ENCODE measurements at places on chromosomes 5 and 9.

- no peak for DNase-seq
Measured at GRCh38 chr9:71962328-71962727, 50.9 kb downstream of the C9orf85 start.

DNA sequence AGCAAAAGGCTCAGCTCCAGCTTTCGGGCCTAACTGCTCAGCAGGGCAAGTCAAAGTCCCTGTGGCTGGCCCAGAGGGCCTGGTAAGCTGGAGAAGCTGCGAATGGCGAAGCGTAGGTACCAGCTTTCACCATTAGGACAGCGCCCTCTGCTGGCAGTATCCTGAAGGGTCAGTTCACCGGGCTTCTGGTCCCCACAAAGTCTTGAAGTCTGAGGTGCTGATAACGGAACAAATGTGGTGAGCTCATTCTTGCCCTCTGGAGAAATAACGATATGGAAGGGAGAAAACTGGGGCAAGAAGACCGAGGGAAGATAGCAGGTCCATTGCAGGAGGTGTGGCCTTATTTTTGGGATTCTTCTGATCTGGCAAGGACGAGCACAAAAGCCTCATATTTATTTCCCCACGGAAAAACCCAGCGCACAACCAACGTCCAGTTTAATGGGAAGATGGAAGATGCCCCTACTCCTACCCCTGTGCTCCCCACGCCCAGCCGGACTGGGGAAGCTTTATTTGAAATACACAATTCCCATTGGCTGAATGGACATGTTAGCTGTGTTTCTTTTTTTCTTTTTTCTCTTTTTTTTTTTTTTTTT lies 7.2 kb downstream of the SOWAHA start:
- DNase-seq: peak; percentile 90

- no peak for DNase-seq
Measured at GRCh38 chr5:88116396-88116795, 152.2 kb downstream of the TMEM161B start.

DNA sequence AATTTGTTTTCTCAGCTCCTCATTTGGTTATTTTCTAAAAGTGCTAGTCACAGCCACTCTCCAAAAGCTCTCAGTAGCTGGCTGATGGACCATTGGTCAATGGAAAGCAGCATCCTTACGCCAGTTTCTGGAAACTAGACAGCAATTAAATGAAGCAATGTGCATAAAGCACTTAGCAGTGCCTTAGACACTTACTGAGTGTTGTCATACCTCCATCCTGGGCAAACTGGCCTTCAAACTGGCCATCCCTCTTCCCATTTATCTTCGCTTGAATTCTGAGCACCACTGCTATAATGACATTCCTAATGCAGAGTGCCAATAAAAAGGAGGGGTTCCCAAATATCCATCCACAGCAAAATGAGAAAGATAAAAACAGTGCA lies 209.2 kb downstream of the ENC1 start:
- DNase-seq: no peak

DNA sequence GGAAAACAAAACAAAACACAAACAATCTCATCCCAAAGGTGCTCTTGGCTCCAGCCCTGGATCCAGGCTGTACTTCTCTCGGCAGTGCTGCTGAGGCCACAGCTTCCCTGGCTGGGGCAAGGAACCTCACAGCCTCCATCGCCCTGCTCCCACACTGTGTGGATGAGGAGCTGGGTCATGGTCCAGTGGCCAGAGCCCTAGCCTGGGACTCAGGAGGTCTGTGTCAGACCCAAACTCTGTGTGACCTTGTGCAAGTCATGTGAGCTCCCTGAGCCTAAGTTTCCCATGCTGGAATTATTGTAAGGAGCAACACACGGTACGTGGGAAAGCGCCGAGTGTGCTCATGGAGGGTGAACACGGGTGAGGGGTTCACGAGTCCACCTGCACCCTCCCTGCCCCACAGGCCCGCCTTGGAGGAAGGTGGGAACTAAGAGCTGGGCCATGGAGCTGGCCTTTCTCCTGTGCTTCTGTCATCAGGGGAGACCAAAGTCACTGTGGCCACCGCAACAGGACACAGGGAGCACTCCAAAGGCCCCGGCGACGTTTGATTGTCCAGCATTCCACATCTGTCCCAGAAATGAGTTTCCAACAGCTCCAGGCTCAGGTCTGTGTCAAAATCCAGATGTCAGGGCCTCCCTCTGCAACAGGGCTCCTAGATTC lies 26.2 kb upstream of the SMU1 start:
- no peak for DNase-seq

- DNase-seq: no peak
Measured at GRCh38 chr9:108637340-108637739, 218.4 kb downstream of the ACTL7B start.

DNA sequence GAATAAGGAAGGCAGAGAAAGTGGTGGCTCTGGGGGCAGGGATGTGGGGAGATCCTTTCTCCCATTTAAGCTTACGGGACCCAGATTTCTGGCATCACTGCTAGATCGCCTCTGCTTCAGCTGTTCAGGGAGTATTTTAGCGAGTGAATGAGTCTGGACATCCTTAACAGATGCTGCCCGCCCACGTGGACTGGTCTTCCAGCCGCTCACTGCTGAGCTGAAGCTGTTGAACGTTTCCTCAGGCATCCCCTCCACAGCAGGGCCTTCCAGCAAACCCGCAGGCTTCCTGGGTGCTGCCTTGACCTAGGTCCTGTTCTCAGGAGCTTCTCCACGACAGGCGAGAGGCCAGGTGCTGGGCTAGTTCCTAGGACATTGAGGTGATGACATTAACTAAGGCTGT lies 144.4 kb upstream of the EFNA5 start:
- no peak for DNase-seq

- no peak for DNase-seq
Measured at GRCh38 chr9:28821240-28821639, 1248.0 kb upstream of the C9orf72 start.

- no peak for DNase-seq
Measured at GRCh38 chr5:113283558-113283957, 151.2 kb downstream of the TSSK1B start.

DNA sequence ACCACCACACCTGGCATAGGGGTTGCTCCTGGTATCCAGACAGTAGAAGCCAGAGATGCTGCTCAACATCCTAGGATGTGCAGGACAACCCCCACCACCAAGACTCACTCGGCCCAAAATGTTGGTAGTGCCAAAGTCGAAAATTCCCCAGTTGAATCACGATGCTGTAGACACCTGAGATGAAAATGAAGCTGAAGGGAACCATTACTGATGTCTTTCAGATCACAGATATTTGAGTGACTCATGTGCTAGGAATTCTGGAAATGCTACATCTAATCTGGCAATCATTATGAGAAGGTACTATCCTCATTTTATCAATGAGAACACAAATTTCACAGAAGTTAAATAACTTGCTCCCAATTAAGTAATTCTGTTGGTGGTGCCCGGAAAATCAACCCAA lies 21.0 kb upstream of the UBE2QL1 start:
- DNase-seq: no peak

- no peak for DNase-seq
Measured at GRCh38 chr5:74995926-74996325, 56.4 kb downstream of the GCNT4 start.

DNA sequence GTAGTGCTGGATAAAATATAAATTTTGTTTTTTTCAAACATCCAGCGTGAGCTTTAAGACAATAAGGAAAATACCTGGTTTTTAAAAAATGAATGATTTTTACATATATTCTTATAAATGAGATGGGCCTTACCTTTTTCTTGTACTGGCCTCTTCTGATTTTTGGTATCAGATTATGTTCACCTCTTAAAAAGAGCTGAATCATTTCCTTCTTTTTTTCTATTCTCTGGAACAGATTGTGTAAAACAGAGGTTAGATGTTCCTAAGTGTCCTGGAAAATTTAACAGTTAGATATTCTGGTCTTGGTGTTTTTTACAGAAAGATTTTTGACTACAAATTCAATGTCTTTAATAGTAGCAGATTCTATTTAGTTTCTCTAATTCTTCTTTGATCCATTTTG lies 74.6 kb downstream of the NDUFAF2 start:
- no peak for DNase-seq

- DNase-seq: no peak
Measured at GRCh38 chr9:31336841-31337240, 1047.6 kb upstream of the ACO1 start.

GRCh38 chr5:172910828-172911627 lies 48.2 kb upstream of the RPL26L1 start:
- peak; percentile 92 for DNase-seq

- DNase-seq: peak; percentile 20
Measured at GRCh38 chr9:97480749-97481148, 20.7 kb upstream of the TMOD1 start.

- no peak for DNase-seq
Measured at GRCh38 chr9:35829764-35830096, 702 bp downstream of the TMEM8B start.

DNA sequence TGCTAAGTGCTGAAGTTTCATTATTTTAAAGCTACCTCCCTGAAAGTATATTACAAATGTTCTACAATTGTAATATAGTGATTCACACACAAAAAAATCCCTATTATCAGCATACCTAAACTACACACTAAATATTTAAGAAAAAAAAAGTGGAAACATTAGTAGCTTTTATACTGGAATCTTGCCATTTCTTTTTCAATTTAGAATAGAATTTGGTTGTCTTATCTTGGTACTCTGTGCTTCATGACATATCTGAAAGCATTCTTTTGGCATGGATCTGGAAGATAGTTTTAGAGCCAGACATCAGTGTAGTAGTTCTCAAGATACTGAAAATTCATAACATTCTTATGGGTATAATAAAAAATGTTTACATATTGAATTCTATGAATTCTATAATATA lies 35.0 kb downstream of the SLC1A3 start:
- no peak for DNase-seq

DNA sequence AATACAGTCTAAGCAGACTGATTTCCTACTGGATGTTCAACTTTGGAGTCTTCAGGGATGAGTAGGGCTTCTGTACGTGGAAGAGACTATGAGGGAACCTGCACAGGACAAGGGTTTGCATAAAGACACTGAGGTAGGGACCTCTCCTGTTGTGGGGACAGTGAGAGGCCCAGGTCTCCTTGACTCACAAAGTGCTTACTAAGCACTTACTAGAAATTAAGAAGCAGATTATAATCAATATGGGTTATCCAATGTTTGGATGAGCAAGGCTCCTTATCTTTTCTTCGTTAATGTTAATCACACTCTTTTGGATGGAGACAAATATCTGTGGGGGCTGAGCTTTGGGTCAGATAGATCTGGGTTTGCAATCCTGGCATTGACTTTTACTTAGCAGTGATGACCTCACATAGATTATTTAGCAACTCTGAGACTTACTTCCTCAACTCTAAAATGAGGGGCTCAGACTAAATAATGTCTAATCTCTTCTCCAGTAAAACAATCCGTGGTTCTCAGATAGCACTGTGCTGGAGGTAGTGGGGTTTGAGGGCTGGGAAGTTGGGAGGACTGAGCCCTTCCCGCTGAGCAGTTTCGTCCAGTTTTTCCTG lies 45.9 kb downstream of the PDCD1LG2 start:
- no peak for DNase-seq

GRCh38 chr9:3027210-3027609 lies 183.3 kb upstream of the PUM3 start:
- DNase-seq: no peak

DNA sequence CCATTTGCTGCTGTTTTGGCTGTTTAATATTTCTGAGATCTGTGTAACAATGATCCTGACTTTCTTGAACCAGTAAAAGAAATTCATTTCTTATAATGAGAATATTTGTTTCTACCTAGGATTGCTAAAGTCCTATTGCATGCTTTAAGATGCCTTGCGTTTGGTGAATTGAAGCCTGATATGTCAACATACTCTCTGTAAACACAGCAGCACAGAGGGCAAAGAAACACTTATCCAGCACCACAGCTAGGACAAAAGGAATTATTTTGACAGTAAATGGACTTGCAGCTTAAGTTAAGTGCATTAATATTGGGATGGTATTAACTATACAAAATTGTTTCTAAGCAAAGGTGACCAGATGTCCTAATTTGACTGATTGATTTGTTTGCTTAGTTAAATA lies 2031.2 kb upstream of the CDH6 start:
- DNase-seq: no peak

DNA sequence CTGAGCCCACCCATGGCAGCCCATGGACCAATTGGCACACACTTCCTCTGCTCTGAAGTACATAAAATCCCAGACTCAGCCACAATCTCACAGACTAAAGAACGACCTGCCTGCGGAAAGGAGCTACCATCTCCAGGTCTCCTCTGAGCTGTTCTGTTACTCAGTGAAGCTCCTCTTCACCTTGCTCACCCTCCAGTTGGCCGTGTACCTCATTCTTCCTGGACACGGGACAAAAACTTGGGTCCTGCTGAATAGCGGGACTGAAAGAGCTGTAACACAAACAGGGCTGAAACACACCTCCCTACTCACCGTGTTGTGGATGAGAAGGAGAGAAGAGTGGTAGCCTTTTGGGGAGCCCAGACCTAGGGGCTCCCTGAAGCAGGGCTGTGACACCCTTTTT lies 128.7 kb downstream of the GAS1 start:
- DNase-seq: no peak

DNA sequence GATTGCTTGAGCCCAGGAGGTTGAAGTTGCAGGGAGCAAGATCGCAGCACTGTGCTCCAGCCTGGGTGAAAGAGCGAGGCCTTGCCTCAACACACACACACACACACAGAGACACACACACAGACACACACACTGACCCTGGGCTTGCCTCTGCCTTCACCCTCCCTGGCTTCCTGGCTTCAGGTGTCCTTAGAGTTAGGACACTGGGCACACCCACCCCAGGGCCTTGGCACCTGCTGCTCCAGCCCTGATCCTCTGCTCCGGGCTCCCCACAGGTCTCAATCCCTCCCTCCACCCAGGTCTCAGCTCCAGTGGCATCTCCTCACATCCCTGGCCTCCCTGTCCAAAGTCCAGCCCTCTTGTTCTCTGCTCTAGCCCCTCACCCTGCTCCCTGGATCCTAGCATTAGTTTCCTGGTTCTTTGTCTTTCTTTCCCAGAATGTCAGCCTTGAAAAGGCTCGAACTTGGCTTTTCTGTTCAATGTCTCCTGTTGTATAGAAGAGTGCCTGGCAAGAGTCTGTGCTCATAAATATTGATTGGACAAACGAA lies 212.9 kb downstream of the C9orf50 start:
- no peak for DNase-seq

DNA sequence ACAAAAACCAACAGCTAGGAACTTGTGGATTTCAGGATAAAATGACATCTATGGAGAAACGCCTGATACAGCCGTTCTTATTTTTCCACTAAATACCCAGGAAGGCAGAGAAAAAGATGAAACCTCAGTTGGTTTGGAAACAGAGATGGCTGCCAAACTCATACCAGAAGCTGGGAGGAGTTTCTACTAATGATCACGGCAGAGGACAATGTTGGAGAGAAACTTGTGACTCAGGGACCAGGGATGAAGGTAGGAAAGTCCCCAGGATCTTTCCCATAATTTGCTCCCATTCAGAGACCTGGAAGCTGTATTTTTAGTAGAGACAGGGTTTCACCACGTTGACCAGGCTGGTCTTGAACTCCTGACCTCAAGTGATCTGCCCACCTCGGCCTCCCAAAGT lies 187.1 kb upstream of the IER5L start:
- DNase-seq: peak; percentile 53

- DNase-seq: peak; percentile 7
Measured at GRCh38 chr9:18058564-18059442, 415.1 kb upstream of the ADAMTSL1 start.

Data from EH (cell line).